ENCODE measurements at places on chromosomes 4 and X.

- no peaks in the 10 kb centered on the region for H3K4me1 ChIP-seq
- no peak overlapping the region for H3K4me3 ChIP-seq
- no peaks in the 10 kb centered on the region for H3K27me3 ChIP-seq
- no peak overlapping the region for H3K27ac ChIP-seq
Measured at GRCh38 chr4:53633608-53634007, 42.3 kb upstream of the LNX1 start.

DNA sequence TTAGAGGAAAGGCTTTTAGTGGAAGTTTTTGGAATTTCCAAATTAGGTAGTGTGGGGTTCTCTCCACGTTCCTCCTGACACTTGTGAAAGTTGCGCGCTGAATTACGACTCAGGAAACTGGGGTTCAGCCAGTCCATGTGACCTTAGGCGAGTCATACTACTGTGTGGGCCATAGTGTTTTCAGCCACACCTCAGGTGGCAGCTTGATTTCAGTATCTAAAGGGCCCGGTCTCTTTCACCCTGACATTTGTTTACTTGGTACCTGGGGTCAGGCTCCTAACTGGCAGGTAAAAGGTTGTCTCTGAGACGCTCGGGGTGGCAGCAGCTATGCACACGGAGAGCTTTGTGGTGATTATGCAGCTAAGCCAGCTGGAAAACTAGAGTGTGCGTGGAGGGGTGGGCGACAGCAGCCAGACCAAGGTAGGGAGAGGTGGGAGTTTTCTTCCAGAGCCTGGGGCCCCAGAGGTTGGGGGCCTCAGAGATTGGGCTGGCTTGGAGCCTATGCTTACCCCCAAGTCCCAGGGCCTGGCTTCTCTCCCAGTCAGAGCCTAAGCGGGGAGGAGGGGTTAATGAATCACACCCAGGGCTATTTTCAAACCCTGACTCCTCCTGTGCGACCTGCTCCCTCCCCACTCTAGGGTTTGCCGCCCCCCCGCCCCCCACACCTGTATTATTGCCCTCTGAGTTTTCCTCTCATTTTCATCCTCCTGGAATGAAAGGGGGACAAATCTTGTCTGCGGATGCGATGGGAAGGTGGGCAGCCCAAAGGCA, 47.2 kb downstream of the STARD8 start:
- no peaks in the 10 kb centered on the region for H3K27me3 ChIP-seq
- H3K4me1 ChIP-seq = peaks cover 7% of the 10 kb centered on the region
- DNase-seq = no peak
- no peak overlapping the region for H3K27ac ChIP-seq
- peak overlapping the region; percentile 51 for H3K4me3 ChIP-seq

- H3K27me3 ChIP-seq = no peaks in the 10 kb centered on the region
- no peak for DNase-seq
- no peaks in the 10 kb centered on the region for H3K4me1 ChIP-seq
- H3K36me3 ChIP-seq = no peaks in the 10 kb centered on the region
Measured at GRCh38 chrX:114626323-114626722, 42.4 kb downstream of the HTR2C start.

DNA sequence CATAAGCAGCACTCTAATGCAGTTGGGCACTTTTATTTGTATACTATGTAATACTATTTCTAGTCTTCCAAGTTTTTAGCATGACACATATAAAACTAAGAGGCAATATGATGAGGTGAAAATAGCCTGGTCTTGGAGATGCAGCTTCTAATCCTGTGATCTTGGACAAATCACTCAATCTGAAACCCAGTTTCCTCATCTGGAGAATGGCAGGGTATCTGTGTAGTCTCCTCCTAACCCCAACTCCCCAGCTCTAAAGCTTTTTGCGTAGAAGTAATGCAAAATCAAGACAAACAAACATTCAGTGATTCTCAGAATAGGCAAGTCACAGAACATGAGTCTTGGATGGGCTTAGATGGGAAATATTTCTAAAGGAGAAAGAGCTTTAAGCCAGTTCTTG, 36.7 kb upstream of the IL21 start:
- no peaks in the 10 kb centered on the region for H3K36me3 ChIP-seq
- no peaks in the 10 kb centered on the region for H3K4me1 ChIP-seq
- H3K27me3 ChIP-seq = no peaks in the 10 kb centered on the region
- H3K27ac ChIP-seq = no peak overlapping the region
- H3K4me3 ChIP-seq = no peak overlapping the region

DNA sequence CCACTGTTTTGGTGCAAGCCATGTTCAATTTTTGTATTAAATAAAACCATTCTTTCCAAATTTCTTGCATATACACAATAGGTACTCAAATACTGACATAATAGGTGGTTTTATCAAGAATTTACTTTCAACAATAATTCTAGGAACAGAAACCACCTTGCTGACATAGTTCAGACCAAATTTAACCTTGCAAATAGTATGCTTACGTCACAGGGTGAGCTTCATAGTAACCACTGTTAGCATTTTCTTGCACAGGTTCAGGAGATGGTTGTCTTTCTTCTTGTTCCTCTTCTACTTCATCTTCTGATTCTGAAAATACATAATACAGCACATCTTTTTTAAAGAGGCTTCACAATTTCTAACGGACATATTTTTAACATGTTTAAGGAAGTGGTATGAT, 17.6 kb downstream of the G3BP2 start:
- H3K4me1 ChIP-seq = peaks cover 2% of the 10 kb centered on the region
- H3K4me3 ChIP-seq = no peak overlapping the region
- no peak overlapping the region for H3K27ac ChIP-seq
- no peaks in the 10 kb centered on the region for H3K27me3 ChIP-seq

DNA sequence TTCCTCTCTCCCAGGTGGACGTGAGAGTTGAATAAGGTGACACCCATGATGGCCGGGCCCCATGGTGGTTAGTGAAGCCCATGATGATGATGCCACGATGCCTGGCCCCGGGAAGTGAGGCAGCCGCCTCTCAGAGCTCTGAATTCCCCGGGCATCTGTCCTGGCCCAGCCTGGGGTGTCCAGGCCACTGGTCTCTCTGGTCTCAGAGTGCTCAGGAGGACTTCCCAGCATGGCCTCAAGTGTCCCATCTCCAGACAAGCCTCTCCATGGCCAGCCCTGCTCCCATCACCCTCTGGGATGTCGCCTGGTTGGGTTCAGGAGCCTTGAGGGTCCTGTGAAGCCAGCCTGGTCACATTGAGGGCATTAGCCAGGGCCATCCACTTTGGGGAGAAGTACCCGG, 24.7 kb upstream of the PSAPL1 start:
- H3K27me3 ChIP-seq = peaks cover 4% of the 10 kb centered on the region
- no peaks in the 10 kb centered on the region for H3K36me3 ChIP-seq
- H3K4me1 ChIP-seq = peaks cover 4% of the 10 kb centered on the region
- no peak overlapping the region for H3K27ac ChIP-seq
- no peak overlapping the region for H3K4me3 ChIP-seq

DNA sequence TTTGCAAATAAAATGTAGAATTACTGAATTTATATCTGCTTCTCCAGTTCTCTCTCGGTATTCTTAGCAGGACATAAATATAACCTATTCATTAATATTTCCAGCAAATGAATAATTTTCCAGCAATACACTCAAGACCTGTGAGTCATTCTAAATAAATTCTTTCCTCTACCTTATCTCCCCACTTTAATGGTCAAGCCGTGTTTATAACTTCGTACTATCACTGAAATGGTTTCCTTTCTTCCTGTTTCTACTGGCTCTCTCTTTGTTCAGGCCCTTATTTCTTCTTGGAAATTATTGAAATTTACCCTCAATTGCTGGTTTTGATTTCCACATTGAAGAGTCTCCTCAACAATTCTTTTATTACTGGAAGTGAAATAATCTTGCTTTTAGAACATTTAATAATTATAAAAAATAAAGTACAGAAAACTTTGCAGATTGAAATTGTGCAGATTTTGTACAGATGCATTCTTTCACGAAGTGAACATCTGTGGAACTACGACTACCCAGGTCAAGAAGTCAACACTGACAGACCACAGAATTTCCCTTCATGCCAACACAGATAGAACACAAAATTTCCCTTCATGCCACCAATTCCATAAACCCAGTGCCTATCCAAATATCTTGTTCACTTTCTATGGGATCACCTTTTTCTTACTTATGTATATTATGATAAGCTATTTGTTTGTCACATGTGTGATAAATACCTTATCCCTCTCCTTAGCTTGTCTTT, 205.7 kb downstream of the FAT4 start:
- H3K36me3 ChIP-seq = no peaks in the 10 kb centered on the region
- no peak overlapping the region for H3K4me3 ChIP-seq
- H3K27me3 ChIP-seq = no peaks in the 10 kb centered on the region

DNA sequence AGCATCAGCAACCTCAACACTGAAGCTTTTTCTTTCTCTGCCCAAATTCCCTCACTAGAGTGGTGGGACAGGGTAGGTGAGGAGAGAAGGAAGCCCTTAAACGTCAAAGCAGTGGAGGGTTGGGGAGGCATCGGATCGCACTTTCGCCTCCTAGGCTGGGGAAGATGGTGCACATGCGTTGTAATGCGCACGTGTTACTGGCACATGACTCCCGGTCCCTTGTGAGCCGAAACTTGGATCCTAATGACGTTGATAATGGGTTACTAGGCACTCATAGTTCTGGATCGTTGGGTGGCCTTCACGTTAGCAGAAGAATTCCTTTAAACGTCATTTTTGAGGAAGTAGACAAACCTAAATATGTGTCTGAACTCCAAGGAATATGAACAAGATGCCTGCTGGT, at the start of gene CBLL2:
CBLL2 (plus strand) TSS at position 301 of the 400 bp plus-strand sequence; CDS start at position 380, 79 bp downstream.
- H3K27me3 ChIP-seq = no peaks in the 10 kb centered on the region
- no peaks in the 10 kb centered on the region for H3K4me1 ChIP-seq
- no peak within 1 kb of the TSS for H3K27ac ChIP-seq
- DNase-seq = no peak

DNA sequence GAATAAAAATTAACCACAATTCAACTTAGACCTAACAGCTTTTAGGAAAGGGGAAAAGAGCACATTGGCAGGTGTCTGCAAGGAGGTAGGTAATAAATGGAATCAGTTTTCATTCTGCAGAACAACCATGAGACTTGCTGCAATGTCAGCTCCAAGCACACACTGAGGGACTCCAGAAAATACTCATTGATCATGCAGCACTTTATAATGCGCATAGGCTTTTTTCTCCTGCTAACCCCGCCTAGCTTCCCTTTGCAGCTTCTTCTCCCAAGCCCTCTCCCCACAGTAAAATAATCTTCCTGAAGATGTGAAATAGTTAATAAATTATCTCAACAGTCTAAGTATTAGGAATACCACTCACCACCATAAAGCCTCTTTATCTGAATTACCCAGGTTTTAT, 36.9 kb downstream of the ANKRD17 start:
- no peak for DNase-seq
- H3K4me1 ChIP-seq = peaks cover 11% of the 10 kb centered on the region
- no peaks in the 10 kb centered on the region for H3K36me3 ChIP-seq
- H3K27ac ChIP-seq = peak overlapping the region; percentile 90

GRCh38 chrX:46561824-46562657, 11.5 kb upstream of the CHST7 start:
- H3K36me3 ChIP-seq = no peaks in the 10 kb centered on the region
- no peaks in the 10 kb centered on the region for H3K27me3 ChIP-seq
- no peak overlapping the region for H3K4me3 ChIP-seq

GRCh38 chrX:19792412-19792811, 95.0 kb downstream of the SH3KBP1 start:
- no peak overlapping the region for H3K4me3 ChIP-seq
- DNase-seq = no peak
- H3K27ac ChIP-seq = no peak overlapping the region
- no peaks in the 10 kb centered on the region for H3K27me3 ChIP-seq
- H3K36me3 ChIP-seq = no peaks in the 10 kb centered on the region

DNA sequence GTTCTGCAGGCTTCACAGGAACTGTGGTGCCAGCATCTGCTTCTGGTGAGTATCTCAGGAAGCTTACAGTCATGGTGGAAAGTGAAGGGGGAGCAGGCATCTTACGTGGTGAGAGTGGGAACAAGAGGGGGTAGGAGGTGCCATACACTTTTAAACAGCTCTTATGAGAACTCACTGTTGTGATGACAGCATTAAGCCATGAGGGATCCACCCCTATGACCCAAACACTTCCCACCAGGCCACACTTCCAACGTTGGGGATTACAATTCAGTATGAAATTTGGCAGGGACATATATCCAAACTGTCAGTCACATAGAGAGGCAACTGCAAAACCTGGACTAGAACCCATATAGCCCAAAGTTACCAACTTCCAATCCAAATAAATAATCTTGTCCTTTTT, 43.1 kb upstream of the ZCCHC12 start:
- H3K27me3 ChIP-seq = no peaks in the 10 kb centered on the region
- DNase-seq = no peak
- H3K4me3 ChIP-seq = no peak overlapping the region
- no peaks in the 10 kb centered on the region for H3K36me3 ChIP-seq

DNA sequence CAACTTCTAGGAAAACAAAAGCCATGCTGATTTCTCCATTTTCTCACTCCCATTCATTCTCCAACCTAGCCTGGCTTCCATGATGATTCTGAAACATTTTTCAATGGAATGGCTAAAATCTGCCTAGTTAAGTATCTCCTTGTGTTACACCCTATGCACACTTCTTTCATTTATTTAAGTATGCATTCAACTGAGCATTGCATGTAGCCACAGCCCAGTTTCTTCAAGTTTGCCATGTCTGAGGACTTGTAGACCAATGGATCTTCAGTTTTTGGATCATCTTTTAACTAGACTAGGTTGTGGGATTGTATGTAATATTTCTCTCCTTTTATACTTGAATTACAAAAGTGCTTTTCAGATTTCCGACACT, 35.5 kb upstream of the MGST2 start:
- no peak for DNase-seq
- H3K27me3 ChIP-seq = peaks cover 11% of the 10 kb centered on the region
- H3K4me1 ChIP-seq = no peaks in the 10 kb centered on the region
- H3K36me3 ChIP-seq = no peaks in the 10 kb centered on the region
- no peak overlapping the region for H3K4me3 ChIP-seq

DNA sequence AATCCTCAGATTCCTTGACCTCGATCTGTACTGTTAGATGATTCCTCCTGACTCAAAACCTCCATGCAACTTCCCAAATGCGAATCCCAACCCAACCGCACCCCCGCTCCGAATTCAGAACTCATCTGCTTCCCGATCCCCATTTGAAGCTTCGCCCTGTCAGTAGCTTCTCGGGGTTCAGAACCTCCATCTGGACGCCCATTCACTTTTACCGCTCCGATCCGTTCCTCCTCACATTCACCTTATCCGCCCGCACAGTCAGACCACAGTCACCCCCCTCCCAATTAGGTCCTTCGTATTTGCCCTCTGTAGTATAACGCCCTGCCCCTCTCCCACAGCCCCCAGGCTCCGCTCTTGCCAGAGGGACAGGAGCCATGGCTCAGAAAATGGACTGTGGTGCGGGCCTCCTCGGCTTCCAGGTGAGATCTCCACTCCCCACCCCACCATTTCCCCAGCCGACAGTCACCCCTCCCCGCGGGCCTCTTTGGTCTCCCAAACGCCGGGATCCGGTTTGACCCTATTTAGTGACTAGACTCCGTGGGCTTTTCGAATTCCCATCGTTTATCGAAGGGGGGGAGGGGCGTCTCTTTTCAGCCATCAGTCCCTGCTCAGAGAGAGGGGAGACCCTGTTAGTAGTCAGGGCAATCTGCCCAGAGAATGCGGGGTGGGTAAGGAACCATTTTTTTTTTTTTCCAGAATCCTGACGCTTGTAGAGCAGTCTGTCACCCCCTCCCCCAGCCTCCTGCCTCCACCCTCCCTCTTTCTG, 691 bp downstream of the MAGED1 start:
- H3K4me3 ChIP-seq = peak overlapping the region; percentile 93
- peak overlapping the region; percentile 88 for H3K27ac ChIP-seq
- H3K27me3 ChIP-seq = no peaks in the 10 kb centered on the region
- peaks cover 19% of the 10 kb centered on the region for H3K36me3 ChIP-seq
- H3K4me1 ChIP-seq = peaks cover 26% of the 10 kb centered on the region
- no peak for DNase-seq

All from astrocyte (in vitro differentiated cells and primary cell).